ENCODE measurements at places on chromosomes 1 and 21.
A peak's percentile ranks its signal among the peaks of the same experiment; 100 is the strongest.

GRCh38 chr1:47696404-47696736, 258.5 kb downstream of the FOXD2 start:
- no peak for DNase-seq

GRCh38 chr1:202288177-202288576, 53.6 kb downstream of the UBE2T start:
- DNase-seq, result no peak

DNA sequence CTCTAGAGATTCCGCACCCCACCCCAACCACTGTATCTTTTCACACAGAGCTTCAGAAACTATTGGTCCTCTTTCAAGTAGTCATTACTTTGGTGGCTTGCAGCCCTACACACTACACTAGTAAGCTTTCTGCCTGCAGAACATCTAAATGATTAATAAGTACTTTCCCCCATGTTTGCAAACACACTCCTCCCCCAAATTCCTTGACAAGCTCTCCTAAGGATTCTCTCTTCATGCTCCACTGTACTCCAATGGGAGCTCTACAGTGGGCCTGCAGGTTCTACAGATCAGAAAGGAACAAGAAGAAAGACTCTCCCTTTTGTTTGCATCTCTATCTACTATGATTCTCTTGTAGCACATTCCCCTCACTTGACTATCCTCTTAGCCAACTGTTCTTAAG, 16.3 kb upstream of the NUF2 start:
- DNase-seq, result no peak

GRCh38 chr1:185027252-185027882, 18.0 kb upstream of the RNF2 start:
- no peak for DNase-seq

GRCh38 chr1:240114222-240114621, 22.5 kb downstream of the FMN2 start:
- no peak for DNase-seq

- DNase-seq, result no peak
Observed at GRCh38 chr21:34560021-34560420, 48.0 kb upstream of the KCNE1 start.

GRCh38 chr1:107152395-107152794, 11.6 kb downstream of the NTNG1 start:
- DNase-seq, result no peak

DNA sequence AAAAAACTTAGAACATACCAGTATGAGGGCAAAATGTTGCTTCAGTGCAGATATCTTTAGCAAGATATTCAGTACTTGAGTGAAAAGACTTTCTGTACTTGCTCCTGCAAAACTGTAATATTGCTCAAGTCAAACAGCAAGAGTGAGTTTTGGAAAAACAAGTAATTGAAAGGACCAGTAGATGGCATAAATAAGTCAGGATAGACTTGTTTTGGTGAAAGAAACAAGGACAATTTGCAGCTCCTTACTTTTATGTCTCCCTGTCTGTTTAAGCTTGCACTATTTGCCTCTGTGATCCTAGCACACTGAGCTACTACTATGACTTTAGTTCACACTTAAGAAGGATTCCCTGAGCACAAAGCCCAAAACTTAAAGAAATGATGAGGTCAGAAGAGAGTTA, 39.1 kb downstream of the IFI44 start:
- peak; percentile 24 for DNase-seq

DNA sequence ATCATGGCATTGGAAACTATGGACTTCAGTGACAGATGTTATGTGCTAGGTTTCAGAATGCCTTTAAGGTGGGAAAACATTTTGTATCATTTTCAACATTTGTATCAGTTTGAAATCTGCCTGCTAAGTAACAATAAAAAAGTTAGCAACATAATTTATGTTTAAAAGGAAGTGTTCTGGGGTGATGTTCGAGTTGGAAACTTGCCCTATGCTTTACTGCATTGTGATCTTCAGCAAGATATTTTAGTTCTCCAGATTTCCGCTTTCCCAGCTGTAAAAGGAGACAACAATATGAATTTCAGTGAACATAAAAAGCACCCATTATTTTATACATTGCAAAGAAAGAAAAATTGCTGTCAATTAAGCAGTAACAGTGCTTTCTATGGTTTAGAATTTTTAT, 187.4 kb downstream of the DISC1 start:
- no peak for DNase-seq

GRCh38 chr21:42760361-42760950, 107.0 kb downstream of the PDE9A start:
- DNase-seq, result no peak

DNA sequence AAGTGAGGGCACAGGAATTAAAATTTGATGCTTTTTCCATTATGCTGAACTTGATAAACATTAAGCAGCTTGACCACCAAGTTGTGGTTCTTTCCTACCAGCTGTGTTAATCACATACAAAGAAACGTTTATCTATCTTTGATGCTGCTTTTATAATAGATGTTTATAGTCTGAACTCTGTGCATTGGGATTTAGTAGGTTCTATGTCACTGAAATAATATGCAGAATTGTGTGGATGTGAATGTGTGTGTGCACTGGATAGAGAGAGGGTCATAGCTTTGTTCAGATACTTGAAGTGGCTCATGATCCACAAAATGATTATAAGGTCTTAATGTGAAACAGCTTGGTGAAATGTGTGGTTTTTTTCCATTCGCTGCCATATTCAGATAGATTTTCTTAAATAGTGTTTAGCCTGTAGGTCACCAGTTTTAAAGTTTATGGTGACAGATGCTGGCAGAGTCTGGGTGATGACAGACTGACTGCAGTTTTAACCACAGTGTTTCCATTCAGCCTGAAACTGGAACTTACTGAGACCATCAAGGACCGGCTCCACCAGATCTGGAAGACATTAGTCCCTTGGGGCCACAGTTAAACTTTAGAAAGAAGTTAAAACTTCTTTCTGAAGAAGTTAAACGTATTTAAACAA, 10.2 kb downstream of the DDI2 start:
- DNase-seq, result no peak

GRCh38 chr1:46804027-46804889, 5.4 kb downstream of the CYP4B1 start:
- no peak for DNase-seq

GRCh38 chr1:28247612-28248272, 11.6 kb upstream of the SESN2 start:
- DNase-seq, result no peak

- no peak for DNase-seq
Observed at GRCh38 chr1:204972426-204972825, 70.6 kb upstream of the CNTN2 start.

- no peak for DNase-seq
Observed at GRCh38 chr1:50427818-50428779, 4.9 kb upstream of the DMRTA2 start.

DNA sequence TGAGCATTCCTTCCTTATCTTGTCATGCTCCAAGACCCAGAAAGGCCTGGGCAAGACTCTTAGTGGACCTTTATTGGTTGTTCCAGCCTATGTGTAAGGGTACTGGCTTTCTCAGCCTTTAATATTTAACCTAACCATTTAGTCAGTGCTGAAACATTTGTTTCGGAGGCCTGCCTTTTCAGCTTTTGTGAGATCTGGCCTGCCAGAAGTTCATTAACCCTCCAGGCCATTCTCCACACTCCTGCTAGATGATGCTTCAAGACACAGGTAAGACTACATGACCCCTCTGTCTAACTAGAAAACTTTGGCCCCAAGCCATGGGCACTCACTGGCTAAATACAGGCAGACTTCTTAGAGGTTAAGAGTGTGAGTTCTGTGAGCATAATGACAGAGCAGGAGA, 138.4 kb upstream of the ZP4 start:
- DNase-seq, result no peak

DNA sequence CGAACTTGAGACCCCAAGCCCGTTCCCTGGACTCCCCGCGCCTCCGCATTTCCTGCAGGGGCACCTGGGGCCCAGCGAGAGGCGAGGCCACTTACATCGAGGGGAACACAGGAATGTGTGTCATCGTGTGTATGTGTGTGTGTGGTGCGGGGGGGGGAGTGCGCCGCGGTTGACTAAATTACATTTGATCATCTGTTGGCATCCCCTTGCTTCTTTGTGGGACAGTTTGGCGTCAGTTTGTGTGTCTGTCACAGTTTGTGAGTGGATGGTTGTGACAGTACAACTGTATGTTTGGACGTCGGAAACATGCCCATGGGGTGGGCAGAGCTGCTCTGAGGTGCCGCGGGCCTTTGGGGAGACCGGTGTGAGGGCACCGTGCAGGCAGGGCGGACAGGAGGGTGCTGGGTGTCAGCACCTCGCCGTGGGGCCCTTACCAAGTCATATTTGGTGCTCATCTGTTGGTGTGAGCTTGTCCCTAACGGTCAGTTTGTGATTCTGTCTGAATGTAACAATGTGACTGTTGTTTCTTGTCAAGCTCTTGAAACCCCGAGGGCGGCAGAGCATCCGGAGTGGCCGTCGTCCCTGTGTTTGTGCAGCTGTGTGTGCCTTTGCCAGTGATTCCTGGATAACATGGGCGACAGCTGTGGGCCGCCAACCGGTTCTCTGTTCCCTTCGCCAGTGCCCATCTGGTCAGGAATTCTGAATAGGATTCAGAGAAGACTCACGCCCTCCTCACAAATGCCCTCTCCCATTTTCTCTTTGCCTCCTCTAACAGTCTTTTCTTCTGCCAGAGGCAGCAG, 899 bp downstream of the OPRD1 start:
- no peak for DNase-seq

DNA sequence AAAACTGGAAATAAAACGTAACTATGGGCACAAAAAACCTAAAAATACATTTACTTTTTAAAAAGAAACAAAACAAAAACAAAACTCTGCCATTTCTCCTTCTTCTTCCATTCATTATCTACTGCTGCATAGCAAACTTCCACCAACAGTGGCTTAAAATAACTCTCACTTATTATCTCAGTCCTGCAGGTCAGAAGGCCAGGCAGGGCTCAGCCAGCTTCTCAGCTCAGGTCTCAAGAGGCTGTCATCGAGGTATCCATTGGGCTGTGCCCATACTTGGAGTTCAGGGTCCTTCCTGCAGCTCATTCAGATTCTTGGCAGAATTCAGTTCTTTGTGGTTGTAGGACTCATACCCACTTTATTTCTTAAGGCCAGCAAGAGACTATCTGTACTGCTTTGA, 352.7 kb upstream of the PLD5 start:
- DNase-seq, result no peak

GRCh38 chr1:65476327-65476726, 55.9 kb downstream of the LEPR start:
- no peak for DNase-seq

DNA sequence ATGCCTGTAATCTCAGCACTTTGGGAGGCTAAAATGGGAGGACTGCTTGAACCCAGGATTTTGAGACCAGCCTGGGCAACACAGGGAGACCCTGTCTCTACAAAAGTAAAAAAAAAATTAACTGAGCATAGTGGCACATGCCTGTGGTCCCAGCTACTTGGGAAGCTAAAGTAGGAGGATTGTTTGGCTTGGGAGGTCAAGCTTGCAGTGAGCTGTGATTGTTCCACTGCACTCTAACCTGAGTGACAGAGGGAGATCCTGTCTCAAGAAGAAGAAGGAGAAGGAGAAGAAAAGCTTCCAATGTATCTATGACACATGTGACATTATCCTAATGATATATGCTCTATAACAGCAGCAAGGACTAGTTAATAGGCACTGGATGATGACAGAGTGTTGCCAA, 20.1 kb upstream of the ARHGAP29 start:
- no peak for DNase-seq

GRCh38 chr1:194056169-194056568, 869.8 kb upstream of the B3GALT2 start:
- DNase-seq, result no peak

DNA sequence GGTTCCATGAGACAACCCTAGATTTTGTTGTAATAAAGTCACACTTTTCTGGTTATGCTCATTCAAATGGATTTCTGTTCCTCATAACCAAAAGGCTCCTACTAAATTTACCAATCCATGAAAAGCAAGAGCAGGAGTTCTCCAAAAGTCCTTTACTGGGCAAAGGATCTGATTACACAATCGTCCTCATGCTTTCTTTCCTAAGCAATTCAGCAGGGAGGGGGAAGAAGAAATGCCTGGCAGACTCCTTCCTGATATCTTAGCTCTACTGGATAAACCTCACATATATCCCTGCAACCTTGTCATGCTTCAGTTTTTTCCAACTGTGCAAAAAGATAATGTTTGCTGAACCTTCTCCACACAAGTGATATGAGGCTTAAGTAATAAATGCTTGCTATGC, 67.6 kb upstream of the GUCA2B start:
- no peak for DNase-seq

DNA sequence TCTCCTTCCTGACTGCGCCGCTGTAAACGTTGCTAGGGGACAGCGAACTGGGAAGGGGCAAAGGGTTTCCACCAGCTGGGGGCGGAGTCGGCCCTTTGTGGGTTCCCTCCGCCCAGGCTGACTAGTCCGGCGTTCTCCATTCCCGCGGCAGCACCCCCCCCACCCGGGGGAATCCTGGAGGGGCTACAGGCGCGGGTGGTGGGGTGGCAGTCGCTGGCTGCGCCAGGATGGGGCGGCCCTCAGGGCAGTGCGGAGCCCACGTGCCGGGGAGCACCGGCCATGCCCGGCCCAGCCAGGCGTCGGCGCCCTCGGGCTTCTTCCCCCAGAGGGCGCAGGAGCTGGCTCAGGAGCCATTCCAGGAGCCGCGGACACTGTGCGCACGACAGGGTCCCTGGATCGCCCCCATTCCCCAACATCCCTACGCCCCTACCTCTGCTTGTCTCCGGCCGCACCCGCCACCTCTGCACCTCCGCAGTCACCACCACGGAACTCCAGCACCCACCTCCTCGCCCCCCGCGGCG, 476 bp downstream of the BATF3 start:
- no peak for DNase-seq
